ENCODE measurements at places on chromosomes 3 and 15.
A peak's percentile ranks its signal among the peaks of the same experiment; 100 is the strongest.

- DNase-seq: no peak
Measured at GRCh38 chr3:38890426-38890825, 74.4 kb upstream of the SCN10A start.

- DNase-seq: peak; percentile 93
Measured at GRCh38 chr15:90035095-90035839, 34.1 kb downstream of the ZNF710 start.

- DNase-seq: no peak
Measured at GRCh38 chr3:116263842-116264545, 181.3 kb downstream of the LSAMP start.

DNA sequence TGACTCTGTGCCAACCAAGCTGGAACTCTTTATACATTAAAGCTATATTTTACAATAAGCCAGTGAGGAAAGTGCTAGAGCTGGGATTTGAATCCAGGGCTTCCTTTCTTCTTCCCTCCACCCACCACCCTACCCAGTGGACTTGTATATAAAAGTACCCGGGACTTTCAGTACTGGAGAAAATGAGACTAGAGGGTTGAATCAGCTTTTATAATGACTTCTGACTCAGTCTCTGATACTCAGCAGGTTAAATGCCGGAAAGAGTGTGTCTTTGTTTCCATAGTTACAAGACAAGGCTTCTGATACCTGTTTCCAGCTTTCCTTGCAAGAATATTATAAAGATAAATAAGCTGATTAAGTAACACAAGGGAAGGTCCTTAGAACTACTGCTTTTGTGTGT is 80.9 kb downstream of the FRMD4B start:
- no peak for DNase-seq

- no peak for DNase-seq
Measured at GRCh38 chr3:12773030-12773709, 14.1 kb upstream of the TMEM40 start.

- no peak for DNase-seq
Measured at GRCh38 chr3:85303156-85303555, 344.4 kb downstream of the CADM2 start.

DNA sequence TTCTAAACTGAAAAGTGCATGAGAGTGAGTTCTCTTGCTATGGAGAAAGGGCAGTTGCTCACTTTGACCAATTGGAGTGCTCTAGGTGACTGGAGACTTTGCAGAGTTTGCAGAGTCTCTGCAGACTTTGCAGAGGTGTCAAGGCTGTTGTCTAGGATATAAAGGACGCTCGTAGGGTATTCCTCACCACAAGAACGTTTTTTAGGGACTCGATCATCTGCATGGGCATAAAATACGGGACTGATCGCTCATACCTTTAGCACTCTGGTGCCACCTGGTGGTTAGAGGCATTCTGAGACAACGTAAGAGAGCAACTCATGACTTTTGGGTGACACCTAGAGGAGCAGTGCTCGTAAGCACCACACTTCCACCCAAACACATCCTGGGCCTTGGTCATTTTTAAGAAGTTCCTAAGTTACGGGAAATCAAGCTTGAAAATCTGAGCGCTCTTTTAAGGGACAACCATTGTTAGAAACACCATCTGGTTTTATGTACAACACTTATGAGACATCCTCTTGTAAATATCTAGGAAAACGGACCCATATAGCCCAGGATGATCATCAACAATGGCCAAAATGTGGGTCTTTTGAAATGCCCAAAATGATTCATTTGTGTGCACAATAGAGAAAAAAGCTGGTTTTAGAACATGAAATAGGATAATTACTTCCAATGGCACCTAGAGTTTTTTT is 51.6 kb upstream of the XCR1 start:
- DNase-seq: peak; percentile 96

DNA sequence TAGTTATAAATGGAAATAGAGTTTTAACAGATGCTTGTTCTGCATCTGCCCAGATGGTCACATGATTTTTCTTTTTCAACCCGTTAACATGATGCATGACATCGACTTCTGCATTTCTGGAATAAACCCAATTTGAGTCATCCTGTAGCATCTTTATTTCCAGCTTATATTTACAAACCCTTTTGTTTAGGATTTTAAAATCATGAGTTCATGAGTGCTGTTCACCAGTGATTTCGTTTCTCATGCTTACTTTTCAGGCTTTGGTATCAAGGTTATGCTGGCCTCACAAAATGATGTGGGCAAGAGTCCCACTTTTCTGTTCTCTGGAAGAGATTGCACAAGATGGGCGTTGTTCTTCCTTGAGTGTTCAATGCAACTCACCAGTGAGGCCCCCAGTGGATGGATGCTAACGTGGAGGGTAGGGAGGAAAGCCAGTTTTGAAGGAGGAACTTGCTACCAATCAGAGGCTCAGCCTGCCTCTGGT is 5.2 kb downstream of the HRH1 start:
- DNase-seq: peak; percentile 17

GRCh38 chr3:50486219-50486888 is 17.1 kb downstream of the CACNA2D2 start:
- DNase-seq: no peak

GRCh38 chr15:78808550-78808949 is 2.7 kb downstream of the ADAMTS7 start:
- peak; percentile 75 for DNase-seq

GRCh38 chr3:171660188-171660587 is 150.1 kb downstream of the PLD1 start:
- peak; percentile 50 for DNase-seq

DNA sequence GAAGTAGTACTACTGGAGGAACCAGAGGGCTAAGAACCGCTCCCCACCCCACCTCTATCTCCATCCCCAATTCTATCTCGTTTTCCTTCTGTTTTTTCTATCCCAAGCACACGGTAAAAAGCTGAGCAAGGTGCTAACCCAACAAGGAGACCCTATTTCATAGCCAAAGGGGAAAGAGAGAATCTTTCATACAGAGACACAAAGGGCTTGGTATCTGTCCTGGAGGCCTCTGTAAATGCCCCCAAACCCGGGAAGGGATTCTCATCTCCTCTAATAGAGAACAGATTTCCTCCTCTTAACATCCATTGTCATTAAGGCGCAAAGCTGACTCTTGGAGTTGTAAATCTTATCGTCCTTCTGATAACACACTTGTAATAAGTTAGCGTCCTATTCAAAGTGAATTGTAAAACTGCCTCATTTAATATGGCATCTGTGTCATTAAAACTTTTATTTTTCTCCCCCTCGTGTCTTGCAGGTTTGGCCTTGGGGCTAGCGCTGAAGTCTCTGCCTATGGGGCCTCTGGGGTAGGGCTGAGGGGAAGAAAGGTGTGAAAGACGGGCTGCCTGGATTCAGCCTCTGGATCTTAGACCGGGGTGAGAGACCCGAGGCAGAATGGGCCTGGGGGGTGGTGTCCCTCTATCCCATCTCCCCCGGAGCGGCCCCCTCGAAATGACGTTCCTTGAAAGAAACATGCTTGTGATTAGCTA is 12.1 kb downstream of the NR2F2 start:
- DNase-seq: no peak

DNA sequence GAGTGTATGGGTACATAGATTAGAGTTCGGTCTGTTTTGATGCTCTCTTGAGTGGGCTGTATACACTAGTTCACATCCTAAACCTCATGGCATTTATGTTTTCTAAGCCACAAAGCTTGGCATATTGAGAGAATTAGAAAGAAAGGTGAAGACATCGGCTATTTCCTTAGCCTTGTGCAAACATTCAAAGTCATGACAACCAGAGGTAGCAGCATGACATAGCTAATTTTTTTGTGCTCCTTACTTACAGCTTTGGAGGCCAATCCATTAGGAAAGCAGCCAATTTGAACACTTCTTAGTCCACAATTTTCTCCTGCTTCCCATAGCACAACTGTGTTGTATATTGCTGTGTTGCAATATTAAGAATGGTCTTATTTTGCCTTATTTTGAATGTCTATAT is 21.5 kb upstream of the AADAC start:
- DNase-seq: no peak

DNA sequence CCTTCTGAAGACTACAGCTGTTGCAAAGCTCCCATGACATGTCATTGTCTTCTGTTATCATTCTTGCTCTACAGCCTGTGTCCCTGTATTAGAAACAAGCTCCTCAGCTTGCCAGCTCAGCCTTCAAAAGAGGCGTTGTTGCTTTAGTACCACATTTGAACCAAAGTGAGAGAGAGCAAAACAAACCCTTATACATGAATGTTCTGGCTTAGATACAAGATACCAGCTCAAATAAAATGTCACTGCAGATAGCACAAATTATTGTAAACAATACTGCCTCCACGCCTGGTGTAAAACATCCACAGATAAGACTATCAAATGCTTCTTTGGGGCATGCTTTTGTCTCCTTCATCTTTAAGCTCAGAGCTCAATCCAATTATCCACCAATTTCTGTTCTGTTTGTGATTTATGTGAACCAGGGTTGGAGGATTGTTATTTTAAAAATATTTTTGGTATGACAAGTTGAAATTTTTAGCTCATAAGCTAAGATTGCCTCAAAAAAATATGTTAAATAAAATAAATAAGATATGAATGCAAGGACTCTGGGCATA is 403.6 kb upstream of the CDIN1 start:
- no peak for DNase-seq

DNA sequence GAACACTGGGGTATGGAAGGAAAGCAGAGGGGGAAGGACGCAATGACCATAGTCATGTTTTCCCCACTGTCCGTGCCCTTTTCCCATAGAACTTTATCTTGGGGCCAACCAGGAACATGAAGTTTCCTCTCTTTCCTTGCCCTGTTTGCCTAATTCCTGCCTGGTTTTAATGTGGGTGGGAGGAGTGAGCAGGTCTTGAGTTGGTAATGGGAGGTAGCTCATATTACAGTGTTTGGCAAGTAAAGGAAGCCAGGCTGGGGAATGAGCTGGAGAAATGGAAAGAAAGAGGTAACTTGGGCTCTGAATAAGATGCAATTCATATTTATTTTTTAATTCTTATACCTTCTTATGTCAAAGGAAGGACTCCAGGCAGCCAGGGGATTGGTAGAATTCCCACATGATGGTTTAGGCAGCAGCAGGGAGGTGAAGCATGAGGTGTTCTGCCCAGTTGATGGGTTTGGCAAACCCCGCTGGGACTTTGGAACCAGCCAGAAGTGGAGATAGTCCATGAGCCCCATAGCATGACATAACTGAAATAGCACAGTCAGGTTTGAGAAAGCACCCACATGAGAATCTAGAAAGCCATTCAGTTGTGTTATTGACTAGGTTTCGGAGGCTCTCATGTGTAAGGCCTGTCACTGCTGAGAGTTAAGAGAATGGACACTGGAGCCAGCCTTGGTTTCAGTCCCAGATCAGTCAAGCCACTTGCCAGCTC is 60.0 kb downstream of the CCK start:
- DNase-seq: no peak

DNA sequence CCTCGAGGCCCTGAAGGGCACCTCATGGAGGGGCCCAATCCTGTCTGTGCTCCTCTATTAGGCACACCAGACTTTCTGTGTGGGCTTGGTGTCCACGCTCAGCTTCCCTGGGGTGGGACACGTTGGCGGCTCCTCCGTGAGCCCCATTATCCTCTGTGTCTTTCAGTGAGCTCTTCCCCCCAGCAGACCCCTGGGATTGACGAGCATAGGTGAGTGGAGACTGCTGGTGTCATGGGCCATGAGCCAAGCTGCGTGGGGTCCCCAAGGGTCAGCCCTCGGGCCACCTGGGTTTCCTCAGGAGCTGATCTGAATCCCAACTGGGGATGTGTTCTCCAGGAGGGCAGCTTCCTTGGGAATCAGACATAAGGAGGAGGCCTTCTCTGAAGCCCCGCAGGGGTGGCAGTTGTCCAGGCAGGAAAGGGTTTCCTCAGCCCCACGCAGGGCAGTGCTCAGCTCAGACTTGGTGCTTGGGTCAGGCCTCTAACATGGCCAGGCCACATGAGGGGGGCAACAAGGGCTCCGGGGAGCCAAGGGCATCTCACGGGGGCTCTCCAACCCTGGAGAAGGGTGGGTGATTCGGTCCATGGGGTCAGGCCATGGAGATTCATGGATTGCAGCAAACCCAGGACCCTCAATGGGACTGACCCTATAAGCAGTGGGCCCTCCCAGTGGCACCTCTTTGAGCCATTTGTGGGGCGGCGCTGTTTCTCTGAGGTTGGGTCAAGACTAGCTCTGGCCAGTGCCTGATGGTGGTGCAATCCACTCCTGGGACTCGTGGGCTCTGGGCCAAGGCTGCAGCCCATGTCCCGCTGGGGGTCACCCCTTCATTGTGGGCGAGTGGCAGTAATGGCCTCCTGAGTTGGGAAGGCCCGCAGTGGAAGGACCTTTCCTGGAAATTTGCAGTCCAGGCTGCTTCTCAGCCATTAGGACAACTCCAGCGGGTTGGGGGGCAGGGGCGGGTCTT is 222.5 kb downstream of the SNRPN start:
- DNase-seq: no peak

DNA sequence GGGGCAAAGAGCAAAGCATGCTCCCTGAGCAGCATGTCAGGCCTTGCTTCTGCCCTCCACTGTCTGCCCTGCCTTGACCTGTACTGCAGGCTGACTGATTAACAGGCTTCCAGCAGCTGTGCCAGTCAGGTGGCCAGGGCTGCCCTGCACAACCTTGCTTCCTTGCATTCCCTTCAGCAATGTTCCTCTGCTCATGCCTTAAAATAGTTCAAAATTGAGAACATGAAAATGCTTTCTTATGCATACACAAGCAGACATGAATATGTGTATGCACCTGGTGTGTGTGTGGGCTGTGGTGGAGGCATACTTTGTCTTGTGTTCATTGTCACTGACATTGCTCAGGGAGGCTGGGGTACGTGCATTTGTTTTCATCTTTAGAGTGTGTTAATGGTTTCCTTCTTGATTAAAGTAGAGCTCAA is 1.2 kb upstream of the SLC22A13 start:
- peak; percentile 13 for DNase-seq

DNA sequence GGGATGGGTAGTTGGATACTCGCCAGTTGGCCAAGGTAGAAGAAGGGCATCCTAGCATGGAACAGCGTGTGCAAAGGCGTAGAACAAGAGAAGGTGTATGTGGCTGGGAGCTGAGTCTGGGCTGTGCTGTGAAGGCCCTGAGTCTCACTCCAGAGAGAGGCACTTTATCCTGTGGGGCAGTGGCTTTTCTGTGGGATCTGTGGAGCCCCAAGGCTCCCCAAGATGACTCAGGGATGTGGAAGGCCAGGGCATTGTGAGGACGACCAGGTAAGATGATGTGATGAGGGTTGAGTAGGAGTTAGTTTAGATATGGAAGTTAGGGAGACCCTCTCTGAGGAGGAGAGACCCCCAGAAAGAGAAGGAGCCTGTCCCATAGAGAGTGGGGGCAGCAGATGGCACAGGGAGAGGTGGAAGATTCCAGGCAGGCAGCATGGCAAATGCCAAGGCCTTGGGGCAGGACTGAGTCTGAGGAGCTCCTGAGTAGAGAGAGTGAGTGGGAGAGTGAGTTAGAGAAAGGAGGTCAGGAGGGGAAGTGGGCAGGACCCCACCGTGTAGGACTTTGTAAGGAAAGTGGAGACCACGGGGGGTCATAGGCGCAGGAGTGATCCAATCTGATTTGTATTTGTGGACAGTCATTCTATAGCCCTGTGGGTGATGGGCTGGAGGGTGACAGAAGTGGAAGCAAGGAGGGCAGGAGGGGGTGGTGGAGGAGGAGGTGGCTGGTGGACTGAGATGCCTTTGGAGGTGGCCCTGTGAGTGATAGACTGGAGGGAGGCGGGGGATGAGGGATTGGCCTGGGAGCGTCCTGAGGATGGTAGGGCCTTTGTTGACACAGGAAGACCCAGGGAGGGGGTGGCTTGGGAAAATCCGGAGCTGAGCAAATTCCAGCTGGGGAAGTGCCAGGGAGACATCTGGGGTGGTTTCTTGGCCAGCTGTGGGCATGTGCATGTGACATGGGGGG is 50.3 kb downstream of the FBLN2 start:
- DNase-seq: no peak

Measured in hematopoietic multipotent progenitor cell treated with erythropoietin and hydrocortisone succinate and interleukin-3 and kit ligand, for 4 days (in vitro differentiated cells).